CD8-positive, alpha-beta memory T cell (primary cell): ENCODE measurements at places on chromosomes 12 and 14. TPM values are rescaled to one million over a fixed set of nuclear protein-coding genes. Genes with fewer than 3 reads are reported as not detected.

The SLC38A4 gene
- total RNA-seq: not detected

The PTPRB gene
- total RNA-seq: not detected

The SDR9C7 gene
- total RNA-seq: not detected

The LUM gene
- total RNA-seq: not detected
